ENCODE measurements at places on chromosomes 2 and 18.

DNA sequence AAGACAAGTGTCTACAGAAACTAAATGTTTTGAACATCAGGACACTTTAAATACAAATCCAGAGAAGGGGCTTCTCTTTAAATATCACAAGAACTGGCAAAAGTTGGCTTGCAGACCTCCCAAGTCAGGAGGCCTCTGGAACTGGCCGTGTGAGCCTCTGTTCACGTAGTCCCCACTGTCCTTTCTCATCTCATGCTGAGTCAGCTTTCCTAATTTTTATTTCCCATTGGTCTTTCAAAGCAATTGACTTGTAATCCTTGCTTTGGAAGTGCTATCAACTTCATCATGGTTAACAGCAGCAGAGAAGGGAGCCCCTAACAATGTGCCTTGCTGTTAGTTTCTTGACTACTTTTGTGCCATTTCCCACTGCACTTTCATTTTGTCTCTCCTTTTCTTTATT, 303.3 kb downstream of the DPP10 start:
- no peak for DNase-seq

GRCh38 chr2:216858312-216858711, 1.6 kb downstream of the TNP1 start:
- no peak for DNase-seq

GRCh38 chr2:101380376-101380775, 6.9 kb downstream of the CREG2 start:
- DNase-seq, result no peak

DNA sequence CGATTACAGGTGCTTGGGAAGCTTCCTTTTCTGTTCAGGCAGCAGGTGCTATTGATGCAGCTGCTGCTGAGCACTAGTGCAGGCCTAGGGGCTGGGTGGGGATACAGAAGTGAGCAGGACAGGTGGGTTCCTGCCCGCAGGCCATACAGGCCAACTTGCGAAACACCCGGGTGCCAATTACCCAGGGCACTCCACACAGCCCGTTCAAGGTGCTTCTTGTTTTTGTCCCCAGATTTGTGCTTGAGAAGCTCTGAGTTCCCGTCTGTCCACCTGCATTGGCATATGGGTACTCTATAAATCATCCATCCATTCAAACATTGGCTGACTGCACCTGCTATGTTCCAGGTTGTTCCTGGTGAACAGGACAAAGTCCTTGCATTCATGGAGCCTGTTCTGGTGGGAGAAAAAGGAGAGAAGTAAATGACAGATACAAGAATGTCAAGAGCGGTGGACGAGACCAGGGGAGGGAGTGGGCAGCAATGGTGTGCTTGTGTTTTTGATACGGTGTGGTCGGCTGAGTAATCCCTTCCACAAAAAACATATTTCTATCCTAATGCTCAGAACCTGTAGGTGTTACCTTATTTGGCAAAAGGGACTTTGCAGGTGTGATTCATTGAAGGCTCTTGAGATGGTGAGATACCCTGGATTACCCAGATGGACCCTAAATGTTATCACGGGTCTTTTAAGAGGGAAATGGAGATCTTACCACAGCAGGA, 31.4 kb downstream of the SH3BP4 start:
- no peak for DNase-seq

DNA sequence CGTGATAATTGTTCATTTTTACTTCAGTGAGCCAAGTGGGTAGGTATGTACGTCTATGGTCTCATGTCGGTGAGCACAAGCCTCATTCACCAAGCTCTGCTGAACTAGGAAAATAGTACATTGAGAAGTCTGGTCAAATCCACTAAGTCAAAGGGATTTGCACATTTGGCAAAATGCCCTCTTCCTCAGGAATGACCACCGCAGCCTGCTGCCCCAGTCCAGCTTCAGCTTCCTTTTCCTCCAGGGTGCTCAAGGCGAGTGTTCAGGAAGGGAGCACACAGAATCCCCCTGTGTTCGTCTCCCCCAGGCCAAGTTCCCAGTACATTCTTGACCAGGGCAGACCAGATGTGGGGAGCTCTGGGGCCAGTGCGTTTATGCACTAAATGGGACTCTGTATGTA, 23.0 kb downstream of the TCF7L1 start:
- DNase-seq, result no peak

DNA sequence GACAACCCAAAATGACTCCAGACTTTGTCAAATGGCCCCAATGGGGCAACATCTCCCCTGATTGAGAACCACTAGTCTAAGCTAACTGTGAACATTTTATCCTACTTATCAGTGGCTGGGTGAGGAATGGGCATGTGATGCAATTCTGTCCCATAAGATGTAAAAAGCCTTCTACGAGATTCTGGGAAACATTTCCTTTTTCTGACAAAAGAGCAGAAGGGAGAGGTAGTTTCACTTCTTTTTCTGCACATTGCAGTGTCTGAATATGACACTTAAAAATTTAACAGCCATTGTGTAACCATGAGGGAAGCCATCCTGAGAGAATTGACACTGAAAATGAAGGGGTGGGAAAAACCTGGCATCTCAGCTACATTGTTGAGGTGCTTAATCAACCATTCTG, 17.3 kb upstream of the MARCHF4 start:
- DNase-seq, result no peak

DNA sequence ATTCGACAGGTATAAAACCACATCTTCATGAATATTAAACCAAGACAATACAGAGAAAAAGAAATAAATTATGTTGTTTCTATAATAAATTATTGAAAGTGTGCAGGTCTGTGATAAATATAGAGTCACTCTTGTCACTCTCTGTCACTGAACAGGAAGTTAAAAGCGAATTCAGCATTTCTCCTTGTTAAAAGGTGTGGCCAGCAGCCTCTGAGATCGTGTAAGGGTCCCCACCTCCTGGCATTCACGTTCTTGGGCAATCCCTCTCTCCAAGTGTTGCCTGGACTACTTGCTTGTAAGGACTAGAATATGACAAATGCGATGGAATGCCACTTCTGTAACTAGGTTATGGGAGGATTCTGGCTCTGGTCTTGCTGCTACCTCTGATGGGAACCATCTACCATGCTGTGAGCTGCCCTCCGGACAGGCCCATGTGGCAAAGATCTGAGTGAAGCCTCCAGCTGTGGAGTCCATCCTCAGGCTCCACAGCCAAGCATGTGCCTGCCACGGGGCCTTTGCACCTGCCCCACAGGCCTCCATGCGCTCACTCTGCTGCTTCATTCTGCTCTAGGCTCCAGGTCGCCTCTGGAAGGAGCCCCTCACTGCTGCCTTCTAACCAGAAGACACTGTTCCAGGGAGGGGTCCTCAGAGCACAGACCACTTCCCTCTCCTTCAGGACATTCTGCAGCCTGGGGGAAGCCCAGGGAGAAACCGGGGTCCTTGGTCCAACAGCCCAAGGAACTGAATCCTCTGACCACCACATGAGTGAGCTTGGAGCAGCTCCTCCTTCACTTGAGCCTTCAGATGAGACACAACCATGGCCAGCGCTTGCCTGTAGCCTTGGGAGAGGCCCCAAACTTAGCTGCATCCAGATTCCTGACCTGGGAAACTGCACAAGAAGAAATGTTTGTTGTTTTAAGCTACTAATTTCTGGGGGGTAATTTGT, 202.9 kb upstream of the HDAC4 start:
- DNase-seq, result no peak

DNA sequence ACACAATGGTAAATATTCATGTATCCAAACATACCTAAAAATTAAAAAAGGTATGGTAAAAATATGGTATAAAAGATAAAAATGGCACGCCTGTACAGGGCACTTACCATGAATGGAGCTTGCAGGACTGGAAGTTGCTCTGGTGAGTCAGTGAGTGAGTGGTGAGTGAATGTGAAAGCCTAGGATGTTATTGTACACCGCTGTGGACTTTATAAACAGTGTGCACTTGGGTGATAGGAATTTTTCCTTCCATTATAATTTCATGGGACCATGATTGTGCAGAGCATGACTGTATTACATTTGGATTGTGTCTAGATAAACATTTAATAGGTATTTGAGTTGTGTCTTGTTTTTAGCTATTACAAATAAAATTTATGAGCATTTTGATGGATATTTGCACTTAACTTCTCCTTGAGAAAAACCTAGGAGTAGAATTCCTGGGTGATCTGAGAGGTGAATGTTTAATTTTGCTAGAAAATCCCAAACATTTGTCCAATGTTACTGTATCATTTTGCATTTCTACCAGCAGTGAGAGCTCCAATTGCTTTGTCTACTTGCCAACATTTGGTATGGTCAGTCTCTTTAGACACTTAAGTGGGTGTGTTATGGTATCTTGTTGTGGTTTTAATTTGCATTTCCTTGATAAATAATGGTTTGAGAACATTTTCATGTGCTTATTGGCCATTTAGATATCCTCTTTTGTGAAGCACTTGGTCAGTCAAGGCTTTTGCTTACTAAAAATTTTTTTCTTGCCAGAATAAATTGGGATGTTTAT, 81.7 kb downstream of the BCL2L11 start:
- no peak for DNase-seq

- DNase-seq, result no peak
These were observed 824.2 kb downstream of the PLCL1 start for GRCh38 chr2:198628596-198628995.

All from stimulated activated naive CD4-positive, alpha-beta T cell (primary cell).